D721Med (cell line): ENCODE measurements at places on chromosomes 1 and 21.

GRCh38 chr1:210394281-210394821, 65.6 kb downstream of the HHAT start:
- DNase-seq: no peak

GRCh38 chr21:16454399-16454798, 724.6 kb downstream of the USP25 start:
- no peak for DNase-seq

- no peak for DNase-seq
Measured at GRCh38 chr1:101059945-101060542, 34.5 kb upstream of the DPH5 start.

DNA sequence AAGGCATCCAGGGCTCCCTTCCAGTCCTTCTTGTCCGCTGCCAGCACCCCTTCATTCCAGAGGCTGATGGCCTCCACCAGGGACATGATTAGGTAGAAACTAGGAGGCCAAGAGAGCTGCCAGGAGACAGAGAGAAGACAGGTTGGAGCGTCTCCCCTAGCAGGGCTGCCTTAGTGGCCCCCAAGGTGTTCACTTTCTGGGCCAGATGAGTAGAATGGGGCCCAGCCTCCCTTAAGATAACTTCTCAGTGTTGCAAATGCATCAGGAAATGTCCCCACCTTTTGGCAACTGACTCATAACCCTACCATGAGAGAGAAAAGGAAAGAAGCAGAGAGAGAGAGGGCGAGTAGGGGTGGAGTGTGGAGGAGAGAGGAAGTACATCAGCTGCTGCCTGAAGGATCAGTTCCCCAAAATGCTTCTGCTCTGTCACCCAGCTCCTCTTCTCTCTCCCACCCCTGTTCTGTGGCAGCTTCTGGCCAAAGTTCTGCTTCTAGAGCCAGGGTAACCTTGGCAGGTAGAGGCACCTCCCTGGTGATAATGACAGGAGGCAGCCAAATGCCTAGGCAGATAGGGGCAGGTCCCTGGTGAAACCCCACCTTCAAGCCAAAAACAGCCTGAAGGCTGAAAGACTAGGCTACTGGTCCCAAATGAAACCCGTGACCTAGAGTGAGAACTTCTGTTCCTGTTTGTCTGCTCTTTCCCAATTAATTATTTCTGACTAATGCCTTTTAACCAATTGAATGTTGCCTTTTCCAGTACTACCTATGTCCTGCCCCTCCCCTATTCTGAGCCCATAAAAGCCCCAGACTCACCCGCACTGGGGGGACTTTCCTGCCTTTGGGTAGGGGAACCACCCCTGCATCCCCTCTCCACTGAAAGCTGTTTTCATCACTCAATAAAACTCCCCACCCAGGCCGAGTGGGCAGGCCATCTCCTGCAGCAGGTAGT, at the start of gene NCF2:
NCF2 (minus strand) TSS at position 216 of the 948 bp plus-strand sequence; CDS start at position 86, 130 bp downstream.
- no peak for DNase-seq

- DNase-seq: no peak
Measured at GRCh38 chr1:207261971-207262370, 59.5 kb upstream of the CD55 start.

GRCh38 chr1:160086456-160086892, 5.1 kb downstream of the KCNJ9 start:
- no peak for DNase-seq

DNA sequence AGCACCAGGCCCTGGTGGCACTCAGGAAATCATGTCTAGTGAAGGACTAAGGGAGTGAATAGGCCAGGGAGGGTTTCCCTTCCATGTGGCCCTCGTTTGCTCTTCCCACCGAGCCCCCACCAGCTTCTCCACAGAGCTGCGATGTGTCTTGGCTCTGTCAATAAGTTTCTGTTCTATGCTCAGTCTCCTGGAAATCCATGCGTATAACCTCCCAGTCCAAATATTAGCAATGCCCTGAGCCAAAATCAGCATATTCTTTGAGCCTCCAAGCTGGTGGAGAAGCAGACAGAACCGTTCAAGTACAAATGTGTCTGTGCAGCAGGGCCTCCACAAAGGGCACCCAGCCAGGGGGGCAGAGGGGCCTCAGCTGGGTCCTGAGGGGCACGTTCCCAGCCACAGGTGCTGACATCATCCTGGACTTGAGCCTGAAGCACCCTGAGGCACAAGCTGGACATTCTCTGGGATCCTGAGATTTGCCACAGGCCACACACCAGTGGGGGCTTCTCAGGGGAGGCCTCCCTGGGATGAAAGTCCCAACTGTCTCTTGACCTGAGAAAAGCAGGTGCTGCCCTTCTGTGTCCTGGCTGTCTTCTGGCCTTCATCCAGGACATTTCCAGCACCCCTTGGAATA, 350.5 kb upstream of the VAMP3 start:
- no peak for DNase-seq

DNA sequence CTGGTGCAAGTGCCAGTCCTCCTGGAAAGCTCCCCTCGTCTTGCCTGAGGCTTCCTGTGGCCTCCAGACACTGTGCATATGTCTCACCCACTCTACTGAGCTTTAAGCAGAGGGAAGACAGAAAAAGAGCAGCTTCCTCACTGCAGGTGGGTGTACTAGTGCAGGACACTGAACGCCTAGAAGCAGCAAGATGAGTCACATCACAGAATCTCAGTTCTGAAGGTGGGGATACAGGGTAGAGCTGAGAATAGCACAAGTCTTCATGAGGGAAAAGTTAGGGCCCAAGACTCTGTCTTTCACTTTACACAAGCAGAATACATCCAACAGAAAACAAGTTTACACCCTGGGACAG, 37.4 kb downstream of the PCAT6 start:
- DNase-seq: no peak

GRCh38 chr1:113538225-113538624, 147.9 kb downstream of the MAGI3 start:
- DNase-seq: no peak

DNA sequence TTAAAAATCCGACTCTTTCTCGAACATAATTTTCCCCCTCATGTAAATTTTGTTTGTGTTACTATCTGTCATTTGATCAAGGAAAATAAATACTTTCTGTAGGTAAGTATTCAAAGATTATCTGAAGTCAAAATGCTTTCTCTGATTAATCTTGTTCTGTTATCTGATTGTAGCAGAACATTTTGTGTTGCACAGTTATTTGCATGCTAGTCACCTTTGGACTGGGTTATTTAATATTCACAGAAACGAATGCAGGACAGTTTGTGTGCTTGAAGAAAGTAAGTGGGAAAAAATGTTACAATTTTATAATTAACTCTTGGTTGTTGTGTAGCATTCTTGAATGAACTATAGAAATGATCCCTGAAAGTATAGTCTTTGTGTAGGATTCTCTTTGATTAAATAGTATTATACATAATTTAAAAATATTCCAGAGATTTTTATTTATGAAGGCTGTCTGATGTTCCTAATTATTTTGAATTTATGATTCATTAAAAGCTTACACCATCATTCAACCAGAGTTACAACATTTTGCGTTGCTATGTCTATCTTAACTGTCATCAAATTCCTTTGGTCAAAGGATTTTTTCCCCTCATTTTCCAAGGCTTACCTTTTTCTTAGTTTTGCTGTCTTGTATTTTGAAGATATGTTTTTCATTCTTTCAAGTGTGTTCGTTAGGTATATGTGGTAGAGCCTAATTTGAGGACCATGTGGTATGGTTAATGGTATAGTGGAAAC, 176.6 kb downstream of the GIPC2 start:
- DNase-seq: no peak

GRCh38 chr1:210747890-210748289, 386.1 kb downstream of the KCNH1 start:
- DNase-seq: no peak

GRCh38 chr1:57072401-57073110, 106.7 kb upstream of the C8B start:
- no peak for DNase-seq

DNA sequence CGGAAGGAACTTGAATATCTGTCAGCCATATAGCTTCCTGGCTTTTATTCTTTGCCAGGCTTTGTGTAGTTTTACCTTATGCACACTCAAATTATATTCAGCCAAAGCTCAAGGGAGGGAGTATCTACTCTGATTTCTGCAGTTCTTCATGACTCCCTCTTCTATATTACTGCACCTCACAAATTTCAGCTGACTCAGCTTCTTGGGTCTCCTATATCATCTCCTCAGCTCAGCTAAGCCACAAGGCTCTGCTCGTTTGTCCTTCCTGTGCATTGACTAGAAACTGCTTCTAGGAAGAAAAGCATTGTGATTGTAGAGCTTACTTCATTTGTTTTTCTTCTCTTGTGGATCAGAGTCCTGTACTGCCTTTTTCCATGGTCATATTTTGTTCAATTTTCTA, 37.4 kb downstream of the BTBD8 start:
- no peak for DNase-seq

- DNase-seq: no peak
Measured at GRCh38 chr1:36522021-36522420, 39.3 kb upstream of the CSF3R start.

- no peak for DNase-seq
Measured at GRCh38 chr1:9376886-9377333, 84.2 kb downstream of the SPSB1 start.

DNA sequence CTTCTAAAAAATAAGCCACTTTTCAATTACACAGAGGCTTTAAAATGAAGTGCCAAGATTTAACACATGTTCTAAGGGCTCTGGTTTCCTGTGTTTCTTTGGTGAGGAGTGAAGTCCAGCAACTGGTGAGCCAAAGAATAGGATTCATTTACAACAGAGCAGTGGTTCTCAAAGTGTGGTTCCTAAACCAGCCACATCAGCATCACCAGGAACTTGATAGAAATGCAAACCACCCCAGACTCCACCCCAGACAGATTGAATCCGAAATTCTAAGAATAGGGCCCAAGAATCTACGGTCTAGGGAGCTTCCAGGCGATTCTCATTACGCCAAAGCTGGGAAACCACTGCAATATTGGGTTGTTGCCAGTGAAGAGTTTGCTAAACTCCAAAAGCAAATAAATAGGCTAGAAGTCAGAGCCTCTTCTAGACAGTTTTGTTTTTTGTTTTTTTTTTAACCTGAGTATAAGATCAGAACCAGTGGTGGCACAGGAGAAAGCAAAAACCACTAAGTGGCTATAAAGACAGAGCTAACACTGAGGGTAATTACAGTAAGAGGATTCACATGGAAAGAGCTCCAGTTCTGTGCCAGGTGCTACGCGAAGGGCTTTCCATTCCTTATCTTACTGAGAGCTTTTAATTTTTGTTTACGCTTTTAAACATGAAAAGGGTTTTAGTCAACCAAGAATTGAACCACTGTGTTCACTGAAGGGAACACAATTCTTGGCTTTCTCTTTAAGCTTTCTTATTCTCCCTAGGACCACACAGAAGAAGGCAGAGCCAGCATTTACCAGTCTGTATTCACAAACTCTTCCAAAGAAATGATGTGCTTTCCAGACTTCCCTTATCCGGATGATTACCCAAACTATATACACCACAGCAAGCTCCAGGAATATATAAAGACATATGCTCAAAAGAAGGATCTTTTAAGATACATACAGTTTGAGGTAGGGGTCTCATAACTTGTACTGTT, 42.4 kb upstream of the FMO2 start:
- DNase-seq: peak; percentile 28

DNA sequence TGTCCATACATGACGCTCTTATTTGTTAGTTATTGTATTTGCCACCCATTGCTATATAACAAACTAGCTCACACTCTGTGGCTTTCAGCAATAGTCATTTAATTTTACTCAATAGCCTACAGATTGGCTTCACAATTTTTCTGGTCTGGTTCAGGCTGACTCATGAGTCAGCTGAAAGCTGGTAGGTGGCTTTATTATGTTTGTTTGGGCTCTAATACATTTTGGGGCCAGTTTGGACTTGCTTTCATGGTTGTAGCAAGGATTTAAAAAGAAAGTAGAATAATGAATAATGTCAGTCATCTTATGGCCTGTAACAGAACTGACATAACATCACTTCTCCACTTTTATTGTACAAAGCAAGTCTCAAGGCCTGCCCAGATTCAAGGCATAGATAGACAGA, 338.7 kb downstream of the LRRIQ3 start:
- DNase-seq: no peak

DNA sequence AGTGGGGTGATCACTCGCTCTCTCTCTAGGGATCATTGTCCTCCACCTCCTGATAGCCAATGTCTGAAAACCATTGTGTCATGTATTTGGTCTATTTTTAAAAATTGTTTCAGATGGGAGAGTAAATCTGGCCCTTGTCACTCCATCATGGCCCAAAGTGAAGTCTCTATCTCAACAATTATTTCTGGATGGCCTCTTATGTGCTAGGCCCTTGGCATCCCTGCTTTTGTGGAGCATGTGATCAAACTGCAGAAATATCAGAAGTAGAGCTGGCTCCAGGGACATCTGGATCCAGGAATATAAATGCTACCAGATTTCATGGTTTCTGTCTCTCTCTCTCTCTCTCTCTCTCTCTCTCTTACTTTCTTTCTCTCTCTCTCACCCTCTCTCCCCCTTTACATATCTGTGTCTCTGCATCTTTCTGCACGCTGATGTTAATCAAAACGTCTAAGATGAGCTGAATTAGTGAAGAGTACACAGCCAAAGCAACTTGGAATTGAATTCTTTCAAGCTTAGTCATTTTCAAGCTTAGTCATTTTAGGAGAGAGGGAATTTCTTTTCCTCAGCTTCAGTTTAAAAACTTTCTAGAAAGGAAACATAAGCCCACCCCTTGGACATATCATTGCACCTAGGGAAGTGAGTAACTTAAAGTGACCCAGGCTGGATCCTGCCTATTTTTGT, 47.4 kb upstream of the DOCK7 start:
- no peak for DNase-seq
